ENCODE measurements at places on chromosomes 11 and 22.

DNA sequence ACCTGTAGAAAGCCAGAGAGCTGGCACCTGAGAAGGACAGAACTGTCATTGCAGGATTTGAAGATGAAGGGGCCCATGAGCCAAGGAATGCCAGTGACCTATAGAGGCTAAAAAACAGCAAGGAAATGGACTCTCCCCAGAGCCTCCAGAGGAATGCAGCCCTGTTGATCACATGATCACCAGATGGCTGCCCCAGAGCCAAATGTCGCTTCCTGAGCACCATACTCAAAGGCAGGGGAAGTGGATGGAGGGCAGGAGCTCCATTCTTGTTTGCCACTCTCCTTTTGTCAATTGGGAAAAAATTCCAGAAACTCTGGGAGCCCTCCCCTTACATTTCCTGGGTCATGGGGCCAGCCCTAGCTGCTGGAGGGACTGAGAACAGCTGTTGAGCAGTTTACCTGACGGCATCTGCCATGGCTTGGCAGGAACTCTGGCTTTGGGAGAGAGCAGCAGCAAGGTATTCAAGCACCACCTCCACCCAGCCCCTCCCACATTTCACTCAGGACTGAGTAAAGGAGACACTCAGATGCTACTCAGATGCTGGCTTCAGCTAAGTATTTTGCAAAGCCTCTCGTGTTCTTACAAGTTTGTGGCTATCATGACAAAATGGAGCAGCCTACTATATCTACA, 46.9 kb downstream of the DKK3 start:
- no peak for DNase-seq

DNA sequence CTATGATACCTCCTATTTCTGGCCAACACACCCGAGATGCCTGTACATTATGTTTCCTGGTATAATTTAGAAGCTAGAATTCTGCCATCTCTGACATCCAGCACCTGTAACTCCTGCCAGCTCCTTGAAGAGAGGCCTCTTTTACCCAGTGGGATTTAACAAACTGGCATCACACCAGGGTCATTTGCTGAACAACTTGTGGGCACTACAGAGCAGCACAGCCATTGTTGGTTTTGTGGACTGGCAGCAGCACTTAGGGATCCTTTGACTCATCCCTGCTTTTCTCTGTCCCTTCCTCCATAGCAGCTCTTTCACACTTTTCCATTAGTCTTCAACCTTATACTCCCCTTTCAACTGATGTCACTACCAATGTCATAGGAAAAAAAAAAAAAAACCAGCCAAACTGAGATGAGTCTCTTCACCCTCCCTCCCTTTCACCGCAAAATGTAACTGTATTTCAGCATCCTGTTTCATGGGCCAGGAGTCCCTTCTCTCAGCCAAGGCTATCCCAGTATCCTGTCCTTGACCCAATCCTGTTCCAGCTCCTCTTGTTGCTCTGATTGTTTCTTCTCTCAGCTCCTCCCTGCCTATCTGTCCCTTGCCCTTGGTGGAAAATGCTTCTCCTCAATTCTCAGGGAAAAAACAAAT, 68.7 kb downstream of the PPFIBP2 start:
- no peak for DNase-seq

GRCh38 chr11:60362241-60362640, 16.1 kb upstream of the MS4A7 start:
- no peak for DNase-seq

- DNase-seq: no peak
Observed at GRCh38 chr11:110977661-110978060, 265.4 kb upstream of the ARHGAP20 start.

DNA sequence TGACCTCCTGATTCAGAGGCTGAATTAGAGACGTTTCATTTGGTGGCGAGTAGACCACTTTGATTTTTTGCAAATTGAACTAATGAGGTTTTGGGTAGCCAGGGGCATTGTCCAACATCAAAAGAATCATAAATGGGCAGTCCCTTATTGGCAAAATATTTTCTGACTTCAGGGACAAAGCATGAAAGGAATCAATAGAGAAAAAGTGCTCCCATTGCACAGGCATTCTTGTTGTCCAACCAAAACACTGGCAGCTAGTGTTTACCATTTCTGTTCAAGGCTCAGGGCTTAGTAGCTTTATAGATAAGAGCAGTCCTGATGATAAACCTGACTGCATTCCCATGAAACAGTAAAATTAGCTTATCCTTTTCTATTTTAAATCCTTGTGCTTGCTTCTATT, 6.4 kb upstream of the CARD16 start:
- no peak for DNase-seq

DNA sequence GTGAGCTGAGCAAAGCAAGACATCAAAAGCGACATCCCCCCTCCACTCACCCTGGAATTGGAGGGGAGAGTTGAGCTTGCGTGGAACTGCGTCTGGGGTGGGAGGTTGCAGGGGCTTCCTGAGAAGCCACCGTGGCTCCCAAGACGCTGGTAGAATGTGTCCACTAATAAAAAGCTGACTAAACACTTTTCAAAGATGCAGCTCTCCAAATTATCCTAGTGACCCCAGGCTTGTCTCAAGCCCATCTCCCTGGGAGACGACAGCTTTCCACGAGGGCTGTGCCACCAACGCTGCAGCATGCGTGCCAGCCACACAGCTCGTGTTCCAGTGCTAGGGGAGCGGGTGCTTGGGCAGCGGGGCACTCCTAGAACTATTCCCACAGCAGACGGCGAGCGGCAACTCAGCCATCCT, 6.3 kb upstream of the GAL start:
- DNase-seq: no peak

GRCh38 chr11:5815534-5815933, 6.8 kb downstream of the OR52N2 start:
- DNase-seq: no peak

DNA sequence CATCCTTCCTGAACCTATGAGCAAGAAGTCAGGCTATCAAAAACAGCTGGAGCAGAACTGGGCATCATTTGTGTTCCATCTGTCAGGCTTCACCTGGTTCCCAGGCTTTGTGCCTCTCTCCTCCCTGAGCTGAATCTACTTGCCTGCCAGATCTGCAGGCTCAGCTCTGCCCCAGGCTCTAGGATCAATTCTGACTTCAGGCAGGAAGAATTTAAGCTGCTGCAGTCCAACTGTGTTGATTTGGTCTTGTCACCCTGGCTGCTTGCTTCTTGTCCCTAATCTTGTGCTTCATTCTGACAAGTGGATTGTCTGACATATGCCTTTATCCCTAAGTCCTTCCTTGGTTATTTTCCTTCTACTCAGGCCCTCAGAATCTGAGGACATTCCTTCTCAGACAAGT, 31.6 kb upstream of the CADM1 start:
- DNase-seq: no peak

DNA sequence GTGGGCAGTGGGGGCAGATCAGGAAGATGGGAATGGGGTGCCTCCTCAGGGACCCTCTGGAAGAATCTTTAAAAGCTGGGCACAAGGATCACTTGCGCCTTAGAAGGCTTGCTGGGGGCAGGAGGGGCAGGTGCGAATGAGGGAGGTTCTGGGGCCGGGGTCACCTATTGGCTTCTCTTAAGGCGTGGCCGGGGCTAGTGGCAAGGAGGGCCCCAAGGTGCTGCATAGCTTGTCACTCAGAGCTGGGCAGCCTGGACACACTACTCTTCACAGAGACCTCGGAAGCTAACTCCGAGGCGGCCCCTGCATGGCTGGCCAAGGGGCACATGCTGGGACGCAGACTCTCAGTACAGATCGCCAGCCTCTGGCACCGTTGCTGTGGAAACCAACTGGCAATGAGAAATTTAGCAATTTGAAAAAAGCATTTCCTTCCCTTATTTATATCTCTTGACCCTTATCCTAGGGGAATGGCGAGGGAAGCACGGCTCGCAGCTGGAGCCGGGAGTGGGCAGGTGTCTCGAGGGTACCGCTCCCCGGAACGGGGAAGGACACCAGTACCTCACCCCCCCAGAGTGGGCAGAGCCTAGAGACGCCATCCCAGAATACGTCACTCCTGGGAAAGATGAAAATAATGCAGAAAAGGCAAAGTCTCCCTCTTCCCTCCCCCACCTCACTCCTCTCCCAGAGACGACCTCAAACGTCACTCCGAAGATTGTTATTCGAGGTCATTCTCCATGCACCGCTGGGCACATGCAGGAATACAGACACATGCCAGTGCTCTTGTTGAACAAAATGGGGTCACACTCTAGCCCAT, 188.1 kb downstream of the CTTN start:
- DNase-seq: no peak

DNA sequence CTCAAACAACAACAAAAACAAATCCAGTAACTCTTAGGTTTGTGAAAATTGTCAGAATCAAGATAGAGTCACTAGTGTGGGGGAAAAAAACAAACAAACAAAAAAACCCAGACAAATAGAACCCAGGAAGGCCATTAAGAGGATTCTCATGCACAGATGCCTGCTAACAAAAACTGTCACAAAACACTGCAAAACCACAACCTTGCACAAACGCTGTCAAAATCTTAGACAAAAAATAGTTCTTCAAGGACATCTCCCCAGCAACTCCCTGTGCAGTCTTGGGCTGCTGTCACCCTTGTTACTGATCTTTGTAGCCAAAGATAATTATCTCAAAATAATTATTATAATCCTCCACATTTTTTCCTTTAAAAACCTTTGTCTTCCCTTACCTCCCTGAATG, 4.6 kb upstream of the ZBED5 start:
- DNase-seq: no peak

DNA sequence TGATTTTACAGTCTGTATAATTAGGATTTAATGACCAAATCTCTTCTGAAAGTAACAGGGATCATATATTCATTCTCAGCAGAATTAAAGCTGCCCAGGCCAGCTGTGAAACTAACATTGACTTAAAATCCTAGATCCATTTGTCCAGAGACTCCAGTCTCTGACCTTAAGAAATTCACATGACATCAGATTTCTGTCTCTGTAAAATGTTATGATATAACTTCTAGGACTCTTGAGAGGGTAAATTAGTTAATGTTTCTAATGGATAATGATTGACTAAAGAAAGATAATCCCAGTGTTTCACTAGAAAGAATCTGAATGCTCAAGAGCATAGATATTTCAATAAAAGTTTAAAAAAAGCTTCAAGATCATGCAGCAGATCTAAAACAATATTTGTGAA, 6.3 kb downstream of the NOX4 start:
- DNase-seq: no peak

DNA sequence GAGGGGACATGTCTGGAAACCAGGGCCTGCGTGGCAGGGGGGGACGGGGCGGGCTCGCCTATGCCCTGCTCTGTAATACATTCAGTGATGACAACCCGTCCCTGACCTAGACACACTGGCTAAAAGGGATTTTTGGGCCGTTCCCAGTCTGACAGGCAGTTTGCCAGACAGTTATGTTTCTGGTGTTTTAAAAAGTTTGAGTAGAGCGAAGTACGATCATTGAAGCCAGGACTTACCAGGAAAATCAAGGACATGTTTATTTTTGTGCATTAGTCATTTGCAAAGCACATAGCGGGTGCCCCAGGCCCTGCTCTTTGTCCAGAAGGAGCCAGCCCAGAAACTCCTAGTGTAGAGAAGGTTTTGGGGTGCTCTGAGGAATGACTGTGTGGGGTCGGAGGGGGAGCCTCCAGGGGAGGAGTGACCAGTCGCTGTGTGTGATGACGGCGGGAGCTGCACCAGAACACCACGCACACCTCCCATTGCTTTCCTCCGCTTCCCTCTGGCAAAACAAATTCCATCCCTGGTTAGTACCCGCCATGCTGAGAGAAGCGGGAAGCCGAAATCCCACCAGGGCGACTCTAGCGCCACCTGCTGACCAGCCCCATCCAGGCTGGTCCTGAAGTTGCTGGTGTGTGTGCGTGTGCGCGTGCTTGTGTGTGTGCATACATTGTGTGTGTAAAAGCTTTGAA, 50.8 kb downstream of the FBLN1 start:
- DNase-seq: no peak

DNA sequence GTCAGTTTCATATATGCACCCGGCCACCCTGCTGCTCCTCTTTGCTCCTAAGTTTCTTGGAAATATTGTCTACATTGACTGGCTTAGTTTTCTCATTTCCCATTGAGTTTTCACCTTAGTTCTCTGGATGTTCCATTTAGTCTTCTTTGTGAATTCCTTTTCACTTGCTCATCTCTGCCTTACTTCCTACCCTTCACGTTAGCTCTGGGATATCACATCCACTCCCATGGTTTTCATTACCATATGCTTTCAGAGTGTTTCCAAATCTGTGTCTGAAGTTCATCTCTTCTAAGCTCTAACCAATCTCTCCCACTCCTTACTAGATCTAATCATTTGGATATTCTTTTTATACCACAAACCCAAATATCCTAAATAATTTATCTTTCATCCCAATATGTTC, 226.4 kb downstream of the FAM76B start:
- no peak for DNase-seq

DNA sequence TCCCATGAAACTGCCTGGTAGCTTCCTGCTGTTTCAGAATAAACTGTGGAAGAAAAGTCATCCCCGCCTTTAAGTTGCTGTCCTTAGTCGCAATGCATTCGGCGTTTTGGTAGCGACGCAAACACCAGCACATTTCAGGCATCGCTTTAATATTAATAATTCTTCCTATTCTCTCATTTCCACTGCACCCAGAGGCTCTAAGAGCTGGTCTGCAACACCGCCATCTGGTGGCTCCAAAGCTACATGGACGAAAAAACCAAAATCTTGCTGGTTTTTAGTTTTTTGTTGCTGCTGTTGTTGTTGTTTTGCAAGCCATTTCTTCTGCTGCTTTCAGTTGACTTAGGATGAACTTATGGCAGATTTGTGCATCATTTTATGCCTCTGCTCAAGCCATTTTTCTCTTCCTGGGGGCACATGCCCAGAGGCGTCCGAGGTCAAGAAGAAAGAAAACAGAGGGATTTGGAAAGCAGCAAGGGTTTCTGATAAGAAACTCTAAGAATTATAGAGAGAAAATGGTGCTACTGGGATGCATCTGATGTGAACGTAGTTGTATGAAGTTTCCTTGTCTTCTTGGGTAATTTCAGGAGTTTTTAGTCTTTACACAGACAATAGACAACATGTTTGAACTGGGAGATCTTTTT, 345.4 kb upstream of the KIRREL3 start:
- no peak for DNase-seq

DNA sequence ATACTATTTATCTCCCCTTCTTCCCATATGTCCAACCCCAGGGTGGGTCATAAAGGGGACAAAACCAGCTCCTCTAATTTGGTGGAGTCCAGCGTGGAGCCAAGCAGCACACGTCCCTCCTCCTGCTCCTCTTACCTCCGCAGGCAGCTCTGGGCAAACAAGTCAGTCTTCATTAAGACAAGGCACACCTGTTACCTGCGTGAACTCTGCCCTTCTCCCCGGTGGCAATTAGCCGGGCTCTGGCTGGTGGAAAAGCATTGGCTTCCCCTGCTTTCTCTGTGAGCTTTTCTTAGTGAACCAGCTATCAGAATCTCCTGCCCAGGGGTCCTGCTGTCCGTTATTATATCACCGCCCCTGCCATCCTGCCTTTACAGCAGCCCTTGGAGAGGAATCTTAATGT, 418.7 kb upstream of the CADM1 start:
- no peak for DNase-seq

GRCh38 chr11:69320326-69320725, 26.4 kb downstream of the MYEOV start:
- DNase-seq: no peak
